ENCODE measurements at places on chromosomes 2 and 18.

- DNase-seq: peak; percentile 47
Measured at GRCh38 chr2:149082079-149082478, 43.6 kb downstream of the LYPD6B start.

DNA sequence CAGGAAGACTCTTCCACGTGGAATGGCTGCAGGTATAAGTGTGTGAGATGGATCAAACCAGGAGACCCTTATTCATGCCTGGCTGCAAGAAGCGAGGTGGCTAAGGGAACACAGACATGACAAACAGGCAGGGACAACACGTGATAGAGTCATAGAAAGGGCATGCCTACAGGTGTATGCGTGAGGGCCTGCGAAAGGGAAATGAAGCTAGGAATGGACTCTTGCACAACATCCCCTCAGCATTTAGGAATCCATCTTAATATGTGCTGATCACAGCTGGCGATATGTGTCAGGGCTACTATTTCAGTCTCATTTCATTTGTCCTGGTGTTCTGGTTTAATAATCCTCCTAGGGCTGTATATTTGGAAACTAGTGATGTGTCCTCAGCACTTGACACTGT is 291.2 kb downstream of the MYT1L start:
- no peak for DNase-seq

- DNase-seq: peak; percentile 65
Measured at GRCh38 chr2:237866101-237866621, 6.7 kb downstream of the RAMP1 start.

DNA sequence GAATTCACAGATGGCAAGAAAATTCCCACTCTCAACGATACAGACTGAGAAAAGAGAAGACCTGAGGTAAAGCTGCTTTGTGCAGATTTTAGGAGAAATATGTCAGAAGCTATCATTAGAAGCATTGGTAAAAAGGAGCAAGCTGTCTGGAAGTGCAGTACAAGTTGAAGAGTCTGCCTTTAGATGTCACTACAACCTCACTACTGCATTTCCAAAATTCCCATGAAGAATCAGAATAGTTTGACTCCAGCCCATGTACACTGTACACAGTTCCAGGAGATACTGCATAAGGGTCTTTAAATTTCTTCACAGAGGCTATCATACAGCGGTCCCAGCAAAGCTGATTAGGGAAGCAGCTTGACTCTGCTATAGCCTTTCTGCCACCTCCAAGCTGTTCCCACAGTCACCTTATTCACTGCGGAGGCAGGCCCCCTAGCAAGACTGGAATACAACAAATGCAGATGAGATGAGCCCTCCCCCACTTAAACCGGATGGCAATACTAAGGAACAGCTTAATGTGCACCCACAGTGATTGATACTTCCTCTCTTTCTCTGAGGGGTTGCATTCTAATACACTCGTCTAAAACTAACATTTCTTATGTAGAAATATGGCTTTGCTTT is 527.4 kb downstream of the TMEM182 start:
- DNase-seq: no peak

- peak; percentile 11 for DNase-seq
Measured at GRCh38 chr18:24400587-24400986, 3.0 kb upstream of the OSBPL1A start.

GRCh38 chr2:235692671-235693171 is 198.9 kb downstream of the AGAP1 start:
- no peak for DNase-seq

GRCh38 chr2:153890576-153890975 is 18.9 kb downstream of the GALNT13 start:
- DNase-seq: no peak

- no peak for DNase-seq
Measured at GRCh38 chr18:13641551-13642439, 84.6 kb downstream of the FAM210A start.

DNA sequence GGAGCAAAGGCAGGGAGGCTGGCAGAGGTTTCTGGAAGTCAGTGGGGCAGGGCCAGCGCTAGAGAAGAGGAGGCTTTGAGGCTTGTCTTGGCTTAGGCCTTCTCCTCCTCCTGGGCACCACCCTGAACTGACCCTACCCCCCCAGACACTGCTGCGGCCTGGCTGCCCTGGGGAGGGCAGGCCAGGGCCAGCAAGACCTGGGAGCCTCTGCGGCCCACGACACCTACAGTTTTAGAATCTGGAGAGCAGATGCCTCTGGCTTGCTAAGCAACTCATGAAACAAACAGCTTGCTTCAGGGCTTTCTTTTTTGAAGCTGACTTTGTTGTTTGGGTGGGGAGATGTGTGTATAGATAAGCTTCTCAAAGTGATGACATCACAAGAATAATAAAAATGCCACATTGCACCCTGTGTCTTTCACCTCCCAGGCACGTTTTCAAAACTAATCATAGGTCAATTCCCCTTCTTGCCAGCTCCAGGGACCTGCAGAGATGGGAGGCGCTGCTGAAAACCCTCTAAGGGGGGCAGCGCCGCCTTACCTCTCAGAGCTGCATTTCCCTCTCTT is 46.2 kb upstream of the SMAD7 start:
- peak; percentile 95 for DNase-seq

DNA sequence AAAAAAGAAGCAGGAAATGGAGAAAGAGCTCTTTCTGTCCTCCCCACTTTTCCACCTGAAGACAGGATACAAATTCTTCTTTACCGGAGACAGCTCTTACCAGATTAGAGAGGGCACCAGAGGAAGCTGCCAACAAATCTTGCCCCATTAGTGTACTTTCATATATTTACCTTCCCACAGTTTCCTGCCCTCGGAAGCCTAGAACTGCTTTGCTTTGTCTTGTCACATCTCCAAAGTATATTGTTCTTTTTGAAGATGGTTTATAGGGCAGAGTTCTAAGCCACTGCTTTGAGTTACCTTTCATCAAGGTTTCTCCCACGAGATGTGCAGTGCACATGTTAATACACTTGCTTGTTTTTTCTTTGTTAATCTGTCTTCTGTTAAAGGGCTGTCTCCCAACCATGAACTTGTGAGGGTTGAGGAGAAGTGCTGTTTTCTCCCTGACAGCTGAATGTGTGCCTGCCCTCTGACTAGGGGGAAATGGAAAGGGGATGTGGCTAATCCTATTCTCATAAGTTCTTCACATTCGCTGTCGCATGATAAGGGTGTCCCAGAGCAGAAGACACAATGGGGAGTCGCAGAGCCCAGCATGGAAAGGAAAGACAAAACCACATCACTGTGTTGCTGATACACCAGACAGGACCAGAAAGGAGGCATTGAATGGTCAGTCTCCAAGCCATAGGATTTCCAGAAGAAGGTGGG is 24.2 kb downstream of the CENPA start:
- no peak for DNase-seq

- DNase-seq: peak; percentile 33
Measured at GRCh38 chr2:145094370-145094769, 574.5 kb upstream of the ZEB2 start.

DNA sequence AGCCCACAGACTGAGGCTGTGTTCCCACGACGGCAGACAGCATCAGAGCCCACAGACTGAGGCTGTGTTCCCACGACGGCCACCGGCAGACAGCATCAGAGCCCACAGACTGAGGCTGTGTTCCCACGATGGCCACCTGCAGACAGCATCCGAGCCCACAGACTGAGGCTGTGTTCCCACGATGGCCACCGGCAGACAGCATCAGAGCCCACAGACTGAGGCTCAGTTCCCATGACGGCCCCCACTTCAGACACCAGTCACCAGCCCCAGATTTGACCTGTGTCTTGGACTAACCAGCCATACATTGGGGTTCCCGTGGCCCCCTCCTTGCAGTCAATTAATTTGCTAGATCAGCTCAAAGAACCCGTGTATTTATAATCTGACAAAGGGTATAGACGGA is 57.8 kb upstream of the SNTG2 start:
- no peak for DNase-seq

DNA sequence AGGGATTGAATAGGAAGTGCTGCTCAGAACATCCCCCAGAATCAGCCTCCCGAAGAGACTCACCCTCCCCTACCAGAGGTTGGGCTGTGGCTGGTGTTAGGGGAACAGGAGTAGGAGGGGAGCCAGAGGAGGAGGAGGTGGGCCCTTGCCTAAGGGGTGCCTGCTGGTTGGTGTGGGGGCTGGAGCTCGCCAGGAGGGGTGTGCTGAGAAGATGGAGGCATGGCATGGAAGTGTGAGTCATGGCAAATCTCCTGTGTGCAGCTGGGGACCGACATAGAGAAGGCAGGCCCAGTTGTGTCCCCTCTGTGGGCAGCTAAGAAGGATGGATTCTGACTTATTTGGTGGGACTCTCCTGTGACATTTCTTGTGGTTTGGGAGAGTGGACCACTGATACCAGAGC is 73.7 kb downstream of the DGKD start:
- no peak for DNase-seq

GRCh38 chr18:48544661-48545415 is 6.0 kb downstream of the CTIF start:
- no peak for DNase-seq

- DNase-seq: no peak
Measured at GRCh38 chr2:202604699-202605098, 30.1 kb upstream of the FAM117B start.

- DNase-seq: no peak
Measured at GRCh38 chr18:57437766-57438671, 2.8 kb downstream of the ONECUT2 start.

GRCh38 chr2:175631245-175631623 is 370.8 kb downstream of the LNPK start:
- no peak for DNase-seq

DNA sequence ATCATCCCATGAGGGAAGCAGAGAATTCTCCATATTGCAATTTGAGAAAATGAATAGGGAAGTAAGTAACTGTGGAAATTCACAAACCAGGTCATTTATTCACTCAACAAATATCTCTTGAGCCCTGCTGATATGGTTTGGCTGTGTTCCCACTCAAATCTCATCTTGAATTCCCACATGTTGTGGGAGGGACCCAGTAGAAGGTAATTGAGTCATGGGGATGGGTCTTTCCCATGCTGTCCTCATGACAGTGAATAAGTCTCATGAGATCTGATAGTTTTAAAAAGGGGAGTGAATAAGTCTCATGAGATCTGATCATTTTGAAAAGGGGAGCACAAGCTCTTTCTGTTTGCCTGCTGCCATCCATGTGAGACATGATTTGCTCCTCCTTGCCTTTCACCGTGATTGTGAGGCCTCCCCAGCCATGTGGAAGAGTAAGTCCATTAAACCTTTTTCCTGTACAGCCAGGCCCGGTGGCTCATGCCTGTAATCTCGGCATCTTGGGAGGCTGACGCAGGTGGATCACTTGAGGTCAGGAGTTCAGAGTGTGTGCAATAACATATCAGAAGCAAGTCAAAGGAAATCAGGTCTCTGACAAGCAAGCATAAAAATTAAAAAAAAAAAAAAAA is 193.2 kb downstream of the NDUFA10 start:
- DNase-seq: no peak

DNA sequence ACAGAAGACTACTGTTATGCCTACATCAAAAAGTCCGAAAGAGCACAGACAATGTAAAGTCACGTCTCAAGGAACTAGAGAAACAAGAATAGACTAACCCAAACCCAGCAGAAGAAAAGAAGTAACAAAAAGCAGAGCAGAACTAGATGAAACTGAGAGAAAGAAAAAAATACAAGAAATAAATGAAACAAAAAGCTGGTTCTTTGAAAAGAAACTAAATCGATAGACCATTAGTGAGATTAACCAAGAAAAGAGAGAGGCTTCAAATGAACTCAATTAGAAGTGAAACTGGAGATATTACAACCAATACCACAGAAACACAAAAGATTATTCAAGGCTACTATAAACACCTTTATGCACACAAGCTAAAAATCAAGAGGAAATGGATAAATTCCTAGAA is 271.8 kb downstream of the MBD2 start:
- no peak for DNase-seq

- no peak for DNase-seq
Measured at GRCh38 chr2:5093056-5093455, 599.1 kb upstream of the SOX11 start.

- no peak for DNase-seq
Measured at GRCh38 chr2:226619707-226620106, 179.9 kb downstream of the IRS1 start.

DNA sequence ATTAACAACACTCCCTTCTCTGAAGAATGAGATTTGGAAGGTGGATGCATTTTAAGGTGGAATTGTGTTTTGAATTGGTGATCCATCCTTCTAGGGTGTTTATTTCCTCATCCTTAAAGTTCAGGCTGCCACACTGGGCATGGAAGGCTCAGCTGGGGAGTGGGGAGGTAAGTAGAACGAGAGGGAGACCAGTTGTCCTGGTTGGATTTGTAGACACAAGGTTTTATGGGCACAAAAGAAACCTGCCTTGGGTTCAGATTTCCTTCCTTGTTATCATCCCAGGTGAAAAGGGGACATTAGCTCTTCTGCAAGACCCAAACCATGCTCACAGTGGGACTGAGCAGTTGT is 101.0 kb upstream of the SIX3 start:
- no peak for DNase-seq

DNA sequence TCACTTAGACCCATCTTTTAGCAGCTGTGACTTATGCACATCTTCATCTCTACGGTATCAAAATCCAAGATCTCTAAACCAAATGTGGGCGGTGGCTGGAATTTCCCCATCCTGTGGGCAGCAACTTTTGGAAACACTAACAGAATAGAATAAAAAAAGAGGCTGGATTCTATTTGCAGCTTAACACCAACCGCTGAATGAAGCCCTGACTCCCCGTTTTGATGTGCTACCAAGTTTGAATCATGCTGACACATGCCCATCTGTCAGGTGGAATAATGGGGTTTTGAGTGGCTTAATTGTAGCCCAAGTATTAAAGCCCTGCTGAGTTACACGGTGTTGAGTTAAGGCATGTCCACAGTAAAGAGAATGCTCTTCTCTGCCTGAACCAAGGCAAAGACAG is 165.2 kb downstream of the MTCL1 start:
- no peak for DNase-seq

GRCh38 chr2:34808426-34808825 is 1209.3 kb upstream of the FAM98A start:
- no peak for DNase-seq
